ENCODE measurements at places on chromosomes 3 and 15. TPM values are rescaled to one million over a fixed set of nuclear protein-coding genes. Genes with fewer than 3 reads are reported as not detected.

Gene EPHA6
- 8.3 TPM for total RNA-seq

Gene OCA2
- 0.17 TPM for total RNA-seq

Gene STAC
- total RNA-seq, result 8.6 TPM

Gene TRPC1
- total RNA-seq, result 31.1 TPM

DNA sequence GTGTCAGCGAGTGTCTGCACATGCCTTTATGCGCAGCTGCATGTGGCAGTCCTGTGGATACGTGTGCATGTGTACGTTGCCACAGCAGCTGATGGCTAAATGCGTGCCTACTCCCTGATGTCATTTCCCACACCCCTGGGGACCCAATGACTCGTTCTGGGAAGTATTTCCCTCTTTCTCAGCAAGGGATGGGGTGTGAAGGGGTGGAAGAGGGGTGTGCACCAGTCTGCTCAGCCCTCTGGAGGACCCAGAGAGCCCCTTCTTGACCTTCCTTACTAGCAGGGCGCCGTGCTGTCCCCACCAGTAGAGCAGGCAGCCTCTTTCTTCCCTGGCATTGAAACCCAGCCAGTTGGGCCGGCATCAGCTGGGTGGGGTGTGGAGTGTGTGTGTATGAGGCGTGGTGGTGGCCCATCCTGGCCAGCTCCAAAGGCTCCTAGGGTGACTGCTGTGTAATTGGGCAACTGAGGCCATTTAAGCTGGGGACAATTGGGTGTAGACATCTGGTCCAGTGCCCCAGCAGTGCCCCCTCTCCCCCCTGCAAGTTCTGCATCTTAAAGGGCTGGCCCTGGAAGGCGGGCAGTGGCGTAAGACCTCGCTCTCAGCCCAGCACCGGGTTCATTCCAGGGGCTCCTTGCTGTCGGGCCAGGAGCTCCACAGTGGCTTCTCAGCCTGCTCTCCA is 19.2 kb downstream of the SNX33 start:
- H3K27me3 ChIP-seq, result no peaks in the 10 kb centered on the region
- H3K4me3 ChIP-seq, result no peak overlapping the region
- DNase-seq, result no peak
- peaks cover 49% of the 10 kb centered on the region for H3K4me1 ChIP-seq
- no peaks in the 10 kb centered on the region for H3K36me3 ChIP-seq
- peak overlapping the region; percentile 75 for H3K27ac ChIP-seq

GRCh38 chr3:181712553-181713279 is 991 bp downstream of the SOX2 start:
- peak overlapping the region; percentile 40 for H3K27ac ChIP-seq
- peaks cover 17% of the 10 kb centered on the region for H3K4me1 ChIP-seq
- H3K4me3 ChIP-seq, result peak overlapping the region; percentile 45
- peak; percentile 70 for DNase-seq
- H3K27me3 ChIP-seq, result peaks cover 91% of the 10 kb centered on the region

GRCh38 chr15:66701422-66702034 is 508 bp upstream of the SMAD6 start:
- peak overlapping the region; percentile 86 for H3K27ac ChIP-seq
- H3K4me3 ChIP-seq, result peak overlapping the region; percentile 80
- H3K27me3 ChIP-seq, result no peaks in the 10 kb centered on the region

GRCh38 chr3:157574531-157574930 is 71.3 kb upstream of the VEPH1 start:
- H3K4me1 ChIP-seq, result no peaks in the 10 kb centered on the region
- H3K4me3 ChIP-seq, result no peak overlapping the region
- no peaks in the 10 kb centered on the region for H3K27me3 ChIP-seq
- no peak for DNase-seq
- no peaks in the 10 kb centered on the region for H3K36me3 ChIP-seq

- no peaks in the 10 kb centered on the region for H3K27me3 ChIP-seq
- H3K4me3 ChIP-seq, result no peak overlapping the region
- no peak overlapping the region for H3K27ac ChIP-seq
- no peak for DNase-seq
- no peaks in the 10 kb centered on the region for H3K36me3 ChIP-seq
- H3K4me1 ChIP-seq, result no peaks in the 10 kb centered on the region
These were observed 44.6 kb downstream of the LDHAL6B start for GRCh38 chr15:59251001-59251845.

- no peak for DNase-seq
- H3K36me3 ChIP-seq, result no peaks in the 10 kb centered on the region
- no peak overlapping the region for H3K27ac ChIP-seq
These were observed 230.8 kb downstream of the RBMS3 start for GRCh38 chr3:29511701-29512100.

GRCh38 chr3:109336291-109336861 is 970 bp downstream of the DPPA4 start:
- no peaks in the 10 kb centered on the region for H3K36me3 ChIP-seq
- H3K4me3 ChIP-seq, result peak overlapping the region; percentile 30
- DNase-seq, result no peak
- no peak overlapping the region for H3K27ac ChIP-seq
- H3K27me3 ChIP-seq, result no peaks in the 10 kb centered on the region
- H3K4me1 ChIP-seq, result peaks cover 9% of the 10 kb centered on the region

GRCh38 chr3:12756635-12757034 is 2.4 kb downstream of the TMEM40 start:
- DNase-seq, result no peak
- H3K4me1 ChIP-seq, result peaks cover 14% of the 10 kb centered on the region
- H3K4me3 ChIP-seq, result no peak overlapping the region
